ENCODE measurements at places on chromosomes 4 and X.

GRCh38 chr4:112823606-112824005 is 186.7 kb downstream of the LARP7 start:
- no peak for DNase-seq

- DNase-seq: no peak
Observed at GRCh38 chr4:128484896-128485295, 197.3 kb upstream of the PGRMC2 start.

- DNase-seq: no peak
Observed at GRCh38 chr4:190015538-190016368, 11.3 kb downstream of the FRG2 start.

DNA sequence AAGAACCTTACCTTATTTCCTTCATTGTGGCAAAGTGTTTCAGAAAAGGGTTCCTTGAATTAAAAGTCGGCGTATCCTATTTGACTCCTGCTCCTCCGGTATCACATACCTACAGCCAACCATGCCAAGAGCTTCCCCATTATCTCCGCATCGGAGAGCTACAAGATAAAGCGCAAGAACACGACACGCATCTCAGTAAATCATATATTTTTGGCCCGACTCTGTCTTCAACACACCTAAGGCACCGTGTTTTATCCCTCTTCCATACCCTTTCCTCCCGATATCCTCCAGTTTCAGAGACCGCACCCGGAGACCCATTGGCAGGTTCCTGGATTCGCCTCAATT is 497 bp upstream of the THAP9 start:
- DNase-seq: no peak

DNA sequence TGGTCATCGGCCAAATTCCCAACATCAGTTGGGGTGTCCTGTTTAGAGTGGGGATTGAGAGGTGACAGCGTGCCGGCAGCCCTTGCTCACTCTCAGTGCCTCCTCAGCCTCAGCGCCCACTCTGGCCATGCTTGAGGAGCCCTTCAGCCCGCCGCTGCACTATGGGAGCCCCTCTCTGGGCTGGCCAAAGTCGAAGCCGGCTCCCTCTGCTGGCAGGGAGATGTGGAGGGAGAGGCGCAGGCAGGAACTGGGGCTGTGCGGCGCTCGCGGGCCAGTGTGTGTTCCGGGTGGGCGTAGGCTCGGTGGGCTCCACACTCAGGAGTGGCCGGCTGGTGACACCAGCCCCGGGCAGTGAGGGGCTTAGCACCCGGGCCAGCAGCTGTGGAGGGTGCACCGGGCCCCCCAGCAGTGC is 7.1 kb upstream of the CENPU start:
- peak; percentile 39 for DNase-seq

GRCh38 chrX:905848-906566 is 275.4 kb downstream of the SHOX start:
- no peak for DNase-seq

DNA sequence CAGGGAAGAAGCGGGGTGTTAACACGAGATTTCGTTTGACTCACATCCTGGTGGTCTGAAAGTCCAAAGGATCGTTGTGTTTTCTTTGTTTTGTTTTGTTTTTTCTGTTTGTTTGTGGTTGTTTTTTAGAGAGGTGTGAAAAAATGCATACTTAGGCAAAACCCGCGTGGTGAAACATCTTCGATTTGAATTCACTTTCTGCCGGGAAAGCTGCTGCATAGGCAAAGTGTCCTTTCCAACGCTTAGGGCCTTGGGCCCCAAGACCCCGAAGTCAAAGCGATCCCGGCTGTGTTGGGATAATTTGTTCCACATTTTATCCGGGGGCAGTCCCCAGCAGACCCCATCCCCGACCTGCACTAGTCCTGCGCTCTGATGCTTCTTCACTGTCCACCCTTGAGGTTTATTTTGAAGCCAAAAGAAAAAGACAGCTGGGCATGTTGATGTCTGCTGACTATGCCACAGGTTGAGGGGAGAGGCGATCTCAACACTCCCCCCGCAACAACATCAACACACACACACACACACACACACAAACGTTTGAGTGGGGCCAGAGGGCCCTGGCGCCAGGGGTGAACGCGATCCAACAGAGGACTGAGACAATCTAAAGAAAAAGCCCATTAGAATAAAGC is 2.0 kb downstream of the MSX1 start:
- DNase-seq: no peak

DNA sequence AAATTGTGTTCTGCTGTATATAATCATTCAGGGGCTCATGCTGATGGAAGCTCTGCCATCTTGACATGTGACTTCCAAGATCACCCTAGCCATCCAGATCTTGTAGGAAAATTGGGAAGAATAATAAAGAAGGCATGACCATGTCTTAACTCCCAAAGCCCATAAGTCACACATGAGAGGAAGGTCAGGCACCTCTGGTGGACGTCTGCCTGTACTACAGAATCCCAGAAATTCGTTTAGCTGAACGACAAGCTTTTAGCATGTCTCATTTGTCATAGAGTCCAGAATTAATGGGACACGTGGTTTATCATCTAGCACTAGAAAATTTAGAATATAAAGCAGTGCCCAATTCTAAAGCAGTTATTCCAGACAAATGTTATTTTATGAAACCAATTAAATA is 212.7 kb downstream of the CENPC start:
- DNase-seq: no peak

DNA sequence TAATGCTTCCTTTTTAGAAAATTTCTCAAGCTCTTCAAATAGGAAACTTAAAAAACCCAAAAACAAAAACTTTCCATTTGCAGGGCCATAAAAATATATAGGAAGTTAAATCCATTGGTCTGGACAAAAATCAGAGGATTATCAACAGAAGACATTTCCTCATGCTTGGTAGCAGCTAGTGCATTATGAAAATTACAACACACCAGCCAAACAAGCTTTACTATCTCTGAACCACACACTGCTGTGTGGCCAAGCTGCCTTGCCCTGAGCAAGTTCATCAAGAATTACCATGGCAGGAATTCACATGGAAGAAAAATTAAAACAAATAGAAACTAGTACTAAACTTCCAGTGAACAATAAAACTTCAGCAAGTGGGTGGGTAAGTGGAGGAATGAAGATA is 3.6 kb downstream of the USP46 start:
- no peak for DNase-seq

GRCh38 chr4:177356921-177357320 is 47.2 kb downstream of the NEIL3 start:
- no peak for DNase-seq

DNA sequence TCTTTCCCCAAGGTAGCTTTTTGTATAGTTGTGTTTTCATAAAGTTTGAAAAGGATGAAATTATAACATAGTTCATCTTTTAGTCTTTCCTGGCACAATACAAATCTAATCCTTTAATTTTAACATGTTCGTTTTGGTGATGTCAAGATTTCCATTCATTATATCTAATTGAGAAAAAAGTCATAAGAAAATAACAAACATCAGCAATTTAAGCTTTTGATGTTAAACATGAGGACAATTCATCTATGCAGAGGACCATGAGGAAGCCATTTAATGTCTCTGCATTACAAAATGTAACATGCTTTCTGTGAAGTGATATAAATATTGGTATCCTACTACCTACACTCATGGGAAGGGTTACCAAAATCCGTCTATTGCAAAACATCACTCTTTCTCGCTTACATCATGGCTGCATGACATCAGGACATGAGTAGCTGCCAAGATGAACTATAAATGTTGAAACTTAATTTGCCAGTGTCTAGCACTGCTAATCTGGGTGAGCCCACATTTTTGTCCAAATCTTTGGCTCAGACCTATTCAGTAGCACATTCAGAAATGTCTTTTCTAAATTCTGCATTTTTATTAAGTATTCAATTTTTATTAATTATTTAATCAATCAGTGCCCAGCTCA is 9.5 kb downstream of the EPGN start:
- peak; percentile 58 for DNase-seq

- DNase-seq: no peak
Observed at GRCh38 chr4:56466910-56467283, 520 bp upstream of the SRP72 start.

- no peak for DNase-seq
Observed at GRCh38 chr4:82394896-82395295, 21.1 kb upstream of the HNRNPD start.

DNA sequence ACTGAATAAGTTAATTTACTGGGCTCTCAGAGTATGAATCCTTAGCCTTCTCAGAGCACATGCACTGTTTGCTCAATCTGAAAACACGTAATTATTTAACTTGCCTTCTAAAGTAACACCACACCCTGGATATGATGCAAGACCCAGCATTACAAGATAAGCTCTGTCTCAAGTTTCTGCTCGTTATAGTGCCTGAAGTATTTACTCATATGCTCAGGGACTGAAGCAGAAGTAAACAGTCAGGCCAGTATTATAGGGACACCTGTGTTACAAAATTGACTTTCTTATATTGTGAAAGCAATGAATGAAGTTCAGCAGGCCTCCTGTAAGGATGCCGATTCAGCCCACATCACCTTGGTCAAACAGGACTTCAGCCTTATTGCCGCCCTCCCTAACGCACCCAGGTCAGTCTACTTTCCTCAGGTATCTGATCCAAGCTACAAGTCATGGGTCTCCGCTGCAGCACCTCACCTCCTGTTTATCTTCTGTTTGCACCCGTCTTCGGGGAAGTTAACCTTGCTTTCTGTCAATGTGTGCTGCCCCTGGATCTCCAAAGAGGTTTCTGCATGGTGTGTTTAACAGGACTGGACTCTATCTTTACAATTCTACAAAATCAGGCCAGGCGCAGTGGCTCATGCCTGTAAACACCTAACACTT is 42.8 kb upstream of the KLF3 start:
- DNase-seq: peak; percentile 61

DNA sequence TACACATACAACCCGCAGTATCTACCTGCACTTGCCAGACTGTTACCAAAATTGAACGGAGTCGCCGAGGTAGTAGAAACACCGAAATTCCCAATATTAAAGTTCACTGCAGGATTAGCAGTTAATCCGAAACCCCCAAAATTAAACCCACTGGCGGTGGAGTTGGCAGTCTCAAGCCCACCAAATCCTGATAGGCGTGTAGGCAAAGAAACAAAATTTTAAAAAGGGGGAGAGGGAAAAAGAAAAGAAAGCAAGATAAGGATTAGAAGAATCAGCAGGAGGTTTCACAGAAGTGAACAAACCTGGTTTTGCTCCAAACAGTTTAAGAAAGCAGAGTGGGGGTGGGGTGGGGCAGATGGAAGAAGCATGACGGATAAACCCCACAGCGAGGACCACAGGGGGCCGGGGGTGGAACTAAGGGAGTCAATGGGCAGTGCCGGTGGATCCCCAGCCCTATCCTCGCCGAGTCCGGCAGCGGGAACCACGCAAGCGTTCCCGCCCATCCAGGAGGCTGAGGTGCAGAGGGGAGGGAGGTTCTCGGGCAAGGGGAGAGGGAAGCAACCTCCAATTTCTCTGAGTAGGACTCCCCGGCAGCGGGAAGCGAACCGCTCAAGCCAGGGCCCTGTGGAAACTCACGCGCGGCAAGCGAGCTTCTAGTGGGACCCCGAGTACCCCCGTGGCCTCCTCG is 599 bp downstream of the NUP54 start:
- peak; percentile 68 for DNase-seq

GRCh38 chr4:70640192-70640591 is 11.6 kb downstream of the ENAM start:
- no peak for DNase-seq

- DNase-seq: peak; percentile 4
Observed at GRCh38 chrX:135389717-135390116, 32.0 kb upstream of the SMIM10L2A start.

- DNase-seq: no peak
Observed at GRCh38 chr4:147843162-147843561, 111.3 kb downstream of the ARHGAP10 start.

GRCh38 chr4:92235731-92236130 is 68.0 kb upstream of the GRID2 start:
- no peak for DNase-seq

DNA sequence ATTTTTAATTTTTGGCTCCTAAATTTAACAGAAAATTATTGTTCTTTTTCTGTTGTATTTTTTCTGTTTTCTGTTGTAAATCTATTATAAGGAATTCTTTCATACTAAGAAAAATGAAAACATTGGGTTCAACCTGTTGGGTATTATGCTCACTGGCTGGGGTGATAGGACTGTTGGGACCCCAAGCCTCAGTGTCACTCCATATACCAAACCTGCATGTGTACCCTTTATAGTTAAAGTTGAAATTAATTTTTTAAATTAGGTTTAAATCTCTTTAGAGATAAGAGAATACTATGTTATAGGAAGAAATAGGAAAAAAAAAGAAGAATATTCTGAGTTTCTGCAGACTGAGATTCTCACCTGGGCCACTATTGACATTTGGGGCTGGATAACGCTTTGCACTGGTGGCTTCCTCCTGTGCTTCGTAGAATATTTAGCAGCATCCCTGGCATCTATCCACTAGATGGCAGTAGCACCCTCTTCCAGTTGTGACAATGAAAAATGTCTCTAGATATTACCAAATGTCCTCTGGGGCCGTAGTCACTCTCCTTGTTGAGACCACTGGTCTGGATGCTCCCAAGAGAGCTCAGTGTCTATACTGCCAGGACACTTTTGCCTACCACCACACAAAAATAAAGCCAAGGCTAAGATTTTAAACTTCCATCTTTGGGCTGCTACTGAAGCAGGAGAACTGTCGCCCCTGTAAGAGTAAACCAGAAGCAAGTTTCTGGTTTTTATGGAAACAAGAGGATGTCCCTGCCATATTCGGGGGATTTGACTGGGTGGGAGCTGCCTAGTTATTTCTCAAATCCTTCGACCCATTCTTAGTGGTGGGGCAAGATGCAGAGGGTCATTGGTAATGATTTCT is 22.4 kb upstream of the CLTRN start:
- DNase-seq: peak; percentile 70

- DNase-seq: no peak
Observed at GRCh38 chr4:165758086-165758485, 115.0 kb upstream of the TLL1 start.

GRCh38 chr4:121714548-121714947 is 17.8 kb upstream of the ANXA5 start:
- DNase-seq: no peak

- DNase-seq: no peak
Observed at GRCh38 chr4:54165438-54165837, 63.7 kb upstream of the PDGFRA start.

- no peak for DNase-seq
Observed at GRCh38 chr4:55723403-55723802, 87.3 kb upstream of the NMU start.

GRCh38 chrX:149267878-149268813 is 237.0 kb downstream of the IDS start:
- DNase-seq: no peak

- DNase-seq: no peak
Observed at GRCh38 chrX:55715847-55716246, 1.7 kb upstream of the RRAGB start.

- DNase-seq: no peak
Observed at GRCh38 chr4:6499238-6499600, 26.8 kb upstream of the PPP2R2C start.

GRCh38 chr4:171378323-171378722 is 434.9 kb upstream of the GALNTL6 start:
- DNase-seq: no peak

GRCh38 chr4:98262431-98262830 is 1.2 kb downstream of the RAP1GDS1 start:
- DNase-seq: peak; percentile 71

DNA sequence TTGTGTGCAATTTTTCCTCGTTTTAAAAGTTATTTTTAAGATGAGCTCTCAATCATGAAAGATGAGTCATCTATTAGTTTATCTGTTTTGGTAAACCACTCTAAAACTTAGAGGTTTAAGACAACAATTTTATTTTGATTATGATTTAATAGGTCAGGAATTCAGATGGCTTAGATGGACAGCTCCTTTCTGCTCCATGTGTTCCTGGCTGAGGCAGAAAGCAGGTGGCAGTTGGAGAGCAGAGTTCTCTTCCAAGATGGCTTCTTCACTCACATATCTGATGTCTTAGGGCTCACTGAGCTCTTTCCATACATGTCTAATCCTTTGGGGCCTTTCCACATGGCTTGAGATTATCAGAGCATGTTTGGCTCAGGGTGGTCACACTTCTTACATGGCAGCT is 48.3 kb upstream of the GRPR start:
- no peak for DNase-seq

Data from suppressor macrophage treated with lipopolysaccharide for 1 hour (primary cell).